ENCODE measurements at places on chromosomes 1 and 21.
A peak's percentile ranks its signal among the peaks of the same experiment; 100 is the strongest.

DNA sequence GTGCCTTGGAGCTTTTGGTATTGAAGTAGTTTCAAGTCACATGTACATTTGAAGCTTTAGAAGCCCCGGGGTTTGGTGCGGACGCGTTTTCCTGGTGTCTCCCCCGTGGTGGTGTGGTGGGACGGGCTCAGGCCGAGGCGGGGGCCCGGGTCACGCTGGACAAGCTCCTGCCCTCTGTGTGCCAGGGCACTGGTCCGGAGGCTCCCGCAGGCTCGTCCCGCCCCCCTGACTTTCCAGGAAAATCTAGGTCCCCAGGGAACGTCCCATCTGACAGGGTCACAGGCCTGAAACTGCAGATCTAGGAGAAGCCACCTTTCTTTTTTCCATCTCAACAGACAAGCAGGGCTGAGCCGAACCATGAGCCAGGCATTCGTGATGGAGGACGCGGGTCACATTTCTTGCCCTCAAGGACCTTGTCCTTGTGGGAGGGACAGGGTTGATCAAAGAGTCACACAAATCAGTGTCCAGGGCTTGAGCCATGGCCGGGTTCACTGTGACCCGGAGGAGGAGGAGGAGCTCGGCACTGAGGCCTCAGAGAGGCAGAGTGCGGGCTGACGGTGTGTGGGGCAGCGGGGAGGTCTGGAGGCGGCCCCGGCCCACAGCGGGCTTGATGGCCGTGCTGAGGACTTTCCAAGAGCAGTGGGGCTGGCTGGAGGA, 1.6 kb downstream of the DMRTB1 start:
- DNase-seq = no peak

DNA sequence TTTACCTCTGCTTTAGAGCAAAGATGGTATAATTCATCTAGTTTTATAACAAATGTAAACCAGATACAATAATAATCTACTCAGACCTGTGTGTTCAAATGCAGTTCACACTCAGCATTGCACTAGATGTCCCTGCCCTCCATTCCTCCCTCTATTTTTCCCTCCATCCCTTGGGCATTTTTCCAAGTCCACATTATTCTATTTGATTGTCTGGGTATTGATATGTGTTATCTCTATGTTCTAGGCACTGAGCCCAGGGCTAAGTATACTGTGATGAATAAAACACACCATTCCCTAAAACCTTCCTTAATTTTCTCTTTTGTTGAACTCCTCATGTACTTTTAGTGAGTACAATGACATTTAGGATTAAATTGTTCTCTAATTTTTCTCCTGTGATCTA, 66.2 kb upstream of the HMCN1 start:
- DNase-seq = no peak

- DNase-seq = no peak
Measured at GRCh38 chr1:51421964-51422363, 91.6 kb upstream of the TTC39A start.

DNA sequence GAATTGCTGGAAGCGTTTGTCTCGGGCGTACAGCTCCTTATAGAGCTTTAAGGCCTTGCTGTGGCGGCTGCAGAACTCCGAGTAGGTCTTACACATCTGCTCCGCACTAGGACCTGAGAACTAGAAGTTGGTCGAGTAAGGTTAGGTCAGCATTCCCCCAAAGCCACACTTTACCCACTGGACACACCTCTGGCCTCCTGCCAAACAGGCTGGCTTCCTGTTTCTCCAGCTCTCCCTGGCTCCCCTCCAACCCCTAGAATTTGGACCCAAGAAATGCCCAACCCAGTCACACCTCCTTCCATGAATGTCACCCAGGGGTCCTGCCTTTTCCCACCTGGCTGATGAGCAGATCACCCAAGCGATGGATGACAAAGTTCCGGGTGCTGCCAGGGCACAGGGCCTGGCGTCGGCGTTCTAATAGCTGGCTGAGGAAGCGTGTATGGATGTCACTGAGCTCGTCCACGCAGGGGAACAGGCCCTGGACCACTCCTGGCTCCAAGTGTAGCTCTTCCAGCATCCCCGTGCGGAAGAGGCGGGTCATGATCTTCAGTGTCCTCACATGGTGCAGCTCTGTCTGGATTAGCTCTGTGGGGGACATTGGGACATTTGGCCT, 15.6 kb downstream of the ARHGEF2 start:
- DNase-seq = no peak

DNA sequence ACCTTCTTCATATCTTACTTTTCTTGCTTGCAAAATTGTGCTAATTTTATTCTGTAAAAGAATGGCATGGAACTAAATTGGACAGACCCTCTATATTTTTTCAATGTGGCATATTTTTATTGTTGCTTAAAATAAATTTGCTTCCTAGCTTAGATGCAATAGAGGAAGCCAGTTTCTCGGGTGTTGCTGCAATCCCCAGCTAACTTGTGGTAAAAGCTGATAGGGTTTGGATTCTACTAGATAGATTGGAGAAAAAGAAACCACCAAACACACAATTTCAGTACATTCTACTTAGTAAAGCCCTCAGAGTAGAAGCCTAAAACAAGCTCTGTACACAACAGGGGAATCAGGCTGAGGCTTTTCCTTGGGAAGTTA, 49.5 kb upstream of the GCLM start:
- no peak for DNase-seq

DNA sequence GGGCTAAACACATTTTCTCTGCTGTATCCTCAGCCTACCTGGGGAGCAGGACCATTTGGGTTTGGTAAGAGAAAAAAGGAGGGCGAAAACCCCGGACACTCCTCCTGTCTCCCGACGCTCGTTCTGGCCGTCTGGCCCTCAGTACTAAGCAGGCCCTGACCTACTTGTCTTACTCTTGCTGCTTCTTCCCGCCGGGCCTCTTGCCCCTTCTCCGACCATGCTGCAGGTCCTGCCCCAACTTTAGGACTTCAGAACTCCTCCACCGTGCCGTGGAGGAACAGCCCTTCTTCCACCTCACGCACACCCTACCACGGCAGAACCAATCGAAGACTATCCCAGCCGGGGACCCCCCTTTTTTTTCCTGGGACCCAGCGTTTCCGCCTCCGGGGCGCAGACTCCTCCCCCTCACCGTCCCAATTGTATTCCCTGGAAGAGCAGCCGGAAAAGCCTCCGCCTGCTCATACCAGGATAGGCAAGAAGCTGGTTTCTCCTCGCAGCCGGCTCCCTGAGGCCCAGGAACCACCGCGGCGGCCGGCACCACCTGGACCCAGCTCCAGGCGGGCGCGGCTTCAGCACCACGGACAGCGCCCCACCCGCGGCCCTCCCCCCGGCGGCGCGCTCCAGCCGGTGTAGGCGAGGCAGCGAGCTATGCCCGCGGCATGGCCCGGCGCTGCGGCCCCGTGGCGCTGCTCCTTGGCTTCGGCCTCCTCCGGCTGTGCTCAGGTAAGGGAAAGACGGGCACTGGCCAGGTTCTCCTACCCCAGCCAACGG, at the start of gene CHRNB2:
CHRNB2 (plus strand) TSS at position 393 of the 771 bp plus-strand sequence; CDS start at position 660, 267 bp downstream.
- DNase-seq = peak; percentile 41

DNA sequence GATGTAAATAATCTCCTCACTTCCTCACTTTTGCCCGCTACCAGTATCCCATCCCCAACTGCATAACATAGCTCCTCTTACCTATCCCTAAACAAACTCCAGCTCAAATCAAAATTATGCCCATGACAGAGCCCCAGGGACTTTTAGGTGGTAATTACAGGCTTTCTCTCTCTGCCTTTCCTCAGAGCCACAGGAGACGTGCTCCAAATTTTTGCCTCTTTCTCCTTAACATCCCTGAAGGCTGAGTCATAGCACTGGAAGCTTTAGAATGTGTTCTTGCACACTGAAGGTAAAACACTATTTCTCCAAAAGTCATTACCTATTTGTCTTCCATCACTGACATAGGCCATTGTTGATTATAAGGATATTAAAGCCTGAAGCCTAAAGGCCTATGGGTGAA, 263.5 kb upstream of the PLD5 start:
- no peak for DNase-seq

- no peak for DNase-seq
Measured at GRCh38 chr1:213176341-213176740, 125.3 kb downstream of the RPS6KC1 start.

GRCh38 chr1:225004396-225004795, 74.9 kb downstream of the DNAH14 start:
- DNase-seq = no peak

GRCh38 chr1:35603941-35604340, 30.8 kb downstream of the TFAP2E start:
- no peak for DNase-seq

DNA sequence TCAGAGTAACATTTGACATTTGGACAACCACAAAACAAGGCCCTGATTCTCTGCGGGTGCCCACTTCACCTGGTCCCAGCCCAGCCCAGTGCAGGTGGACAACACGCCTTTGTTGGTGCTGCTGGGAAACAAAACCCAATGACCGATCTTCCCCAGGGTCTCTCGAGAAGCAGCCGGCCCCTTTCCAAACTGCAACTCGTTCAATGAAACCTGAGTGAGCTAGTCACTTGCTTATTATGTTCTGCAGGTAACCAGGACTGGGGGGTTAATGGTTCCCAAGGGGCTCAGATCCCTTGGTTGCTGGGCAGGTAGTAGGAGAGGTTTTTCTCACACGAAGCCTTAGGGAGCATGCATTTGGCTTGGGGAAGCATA, 42.9 kb downstream of the ABCG1 start:
- DNase-seq = no peak

- no peak for DNase-seq
Measured at GRCh38 chr1:230232371-230232771, 165.3 kb downstream of the GALNT2 start.

DNA sequence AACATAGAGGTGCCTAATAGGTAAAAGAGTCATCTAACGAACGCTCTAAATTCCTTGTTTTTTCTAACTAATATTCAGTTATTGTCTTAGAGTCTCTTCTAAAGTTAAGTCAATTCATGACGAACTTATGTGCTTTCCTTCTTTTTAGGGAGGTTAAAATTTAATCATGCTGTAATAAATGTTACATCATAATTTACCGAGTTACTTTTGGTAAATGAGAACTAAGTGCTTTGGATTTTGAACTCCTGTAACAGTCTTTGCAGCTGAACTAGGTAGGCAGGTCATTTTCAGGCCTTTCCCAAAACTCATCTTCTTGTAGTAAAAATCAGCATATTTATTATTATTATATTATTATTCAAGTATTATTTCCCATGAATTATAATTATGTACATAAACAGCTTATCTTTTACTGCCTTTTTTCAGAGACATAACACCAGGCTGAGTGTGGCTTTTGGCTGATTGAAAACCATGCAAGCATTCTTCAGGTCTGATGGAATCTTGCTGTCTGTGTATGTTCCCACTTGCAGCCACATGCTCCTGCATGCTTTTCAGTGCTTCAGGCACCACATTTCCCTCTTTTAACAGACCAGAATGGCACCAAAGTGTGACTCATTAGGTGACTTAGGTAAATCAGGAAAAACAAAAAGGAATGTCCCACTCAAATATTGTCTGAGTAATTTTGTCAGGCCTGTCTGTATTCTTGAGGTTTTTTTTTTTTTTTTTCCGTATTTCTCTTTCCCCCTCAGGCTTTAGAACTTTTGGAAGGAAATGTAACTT, 81.0 kb upstream of the CD55 start:
- DNase-seq = no peak

DNA sequence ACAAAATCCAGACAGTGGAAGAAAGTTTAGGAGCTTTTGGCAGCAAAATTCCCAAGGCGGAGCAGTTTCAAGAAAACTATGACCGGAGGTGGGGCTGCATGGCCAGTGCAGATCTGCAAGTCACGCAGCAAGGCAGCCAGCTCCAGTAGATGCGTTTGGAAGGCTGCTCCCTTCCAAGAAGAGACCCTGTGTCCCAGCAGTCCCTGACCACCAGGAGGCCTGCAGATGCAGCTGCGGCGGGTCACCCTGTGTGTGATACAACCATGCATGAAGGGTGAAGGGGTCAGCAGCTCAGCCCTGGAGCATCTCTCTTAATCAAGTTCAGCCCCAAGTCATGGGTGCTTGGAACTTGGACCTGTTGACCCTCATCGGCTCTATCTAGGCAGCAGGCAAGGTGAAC, 29.3 kb downstream of the GPR157 start:
- no peak for DNase-seq

DNA sequence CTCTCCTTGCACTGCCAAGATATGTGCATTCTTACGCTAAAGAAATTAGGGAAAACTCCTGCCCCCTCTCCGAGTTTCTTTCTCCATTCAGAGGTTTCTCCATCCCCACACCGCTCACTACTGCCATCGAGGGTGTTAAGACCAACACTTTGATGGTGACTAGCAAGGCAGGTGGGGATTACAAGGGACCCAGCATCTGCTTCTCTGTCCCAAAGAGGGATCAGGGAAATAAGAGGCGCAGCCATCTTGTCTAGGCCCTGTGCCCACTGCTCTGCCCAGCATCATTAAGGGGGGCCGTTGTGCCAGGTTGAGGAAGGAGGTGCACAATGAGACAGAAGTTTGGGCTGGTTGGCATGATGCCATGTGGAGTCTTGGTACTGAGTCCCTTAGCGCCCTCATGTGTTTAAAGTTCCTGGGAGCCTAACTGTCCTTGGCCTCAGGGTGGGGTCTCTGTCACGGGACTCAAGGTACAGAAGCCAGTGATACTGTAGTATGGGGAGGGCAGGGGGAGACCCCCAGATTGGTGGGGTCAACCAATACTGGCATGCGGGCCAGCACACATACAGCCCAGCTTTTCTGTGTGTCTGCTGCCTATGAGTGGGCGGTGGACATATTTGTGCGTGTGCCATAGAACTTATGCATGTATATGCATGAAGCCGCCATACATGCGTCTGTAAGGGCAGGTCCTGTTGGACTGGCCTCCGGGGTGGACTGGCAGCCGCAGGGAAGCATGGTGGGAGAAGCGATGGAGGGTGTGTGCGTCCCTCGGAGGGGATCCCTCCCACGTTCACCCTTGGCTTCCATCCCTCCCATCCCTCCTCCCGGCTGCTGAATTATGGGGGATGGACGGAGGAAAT, 5.5 kb downstream of the EFNA3 start:
- DNase-seq = no peak

DNA sequence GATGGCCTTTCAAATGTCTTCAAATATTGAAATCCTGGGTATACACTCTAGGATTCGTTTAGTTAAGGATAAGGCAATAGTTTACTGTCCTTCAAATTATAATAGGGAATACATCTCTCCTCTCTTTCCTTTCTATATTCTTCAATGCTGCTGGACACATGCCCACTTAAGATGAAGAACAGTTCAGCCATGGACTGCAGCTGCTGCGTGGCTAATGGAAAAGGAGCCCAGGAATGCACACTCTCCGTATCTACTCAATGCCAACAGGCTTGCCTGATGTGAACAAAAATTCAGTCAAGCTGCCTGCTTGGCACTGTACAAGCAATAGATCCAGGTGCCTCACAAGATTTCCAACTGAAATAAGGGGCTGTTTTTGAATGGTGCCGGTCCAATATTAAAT, 321.2 kb upstream of the LYPLAL1 start:
- DNase-seq = no peak

- no peak for DNase-seq
Measured at GRCh38 chr1:66711420-66711819, 40.8 kb upstream of the DYNLT5 start.

- DNase-seq = no peak
Measured at GRCh38 chr1:7508052-7508933, 262.8 kb upstream of the VAMP3 start.

DNA sequence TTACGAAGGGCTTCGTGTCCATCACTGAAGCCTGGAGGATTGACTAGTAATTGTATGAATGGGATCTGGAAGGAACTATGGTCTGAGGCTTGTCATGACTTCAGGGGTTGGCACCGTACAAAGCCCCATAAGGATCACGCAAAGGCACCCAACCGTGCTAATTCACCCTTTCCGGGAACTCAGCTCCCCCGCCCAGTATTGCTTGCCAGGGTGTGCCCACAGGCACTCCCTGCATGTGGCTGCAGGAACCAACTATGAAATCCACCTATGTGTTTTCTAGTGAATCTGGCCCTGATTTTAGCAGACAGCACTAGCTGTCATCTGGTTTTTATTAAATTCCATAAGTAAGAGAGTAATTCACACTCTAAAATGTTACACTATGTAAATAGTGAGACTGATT, 139.2 kb downstream of the TM2D1 start:
- no peak for DNase-seq
